ENCODE measurements at places on chromosomes 11 and 22. TPM values are rescaled to one million over a fixed set of nuclear protein-coding genes. Genes with fewer than 3 reads are reported as not detected.

GLB1L2 gene
- not detected for total RNA-seq

PYGM gene
- total RNA-seq: 1.3 TPM

GPR83 gene
- total RNA-seq: 0.26 TPM

ST14 gene
- 0.06 TPM for total RNA-seq

STK33 gene
- 0.26 TPM for total RNA-seq

MMP10 gene
- 3.9 TPM for total RNA-seq

SMC1B gene
- total RNA-seq: 0.13 TPM

SRRD gene
- total RNA-seq: 11.5 TPM

KRTAP5-8 gene
- not detected for total RNA-seq

OR4C5 gene
- not detected for total RNA-seq

PLEKHB1 gene
- 0.40 TPM for total RNA-seq

CHRM4 gene
- total RNA-seq: not detected

GSC2 gene
- total RNA-seq: not detected

GRM5 gene
- total RNA-seq: 0.06 TPM

MAPK8IP2 gene
- total RNA-seq: 0.13 TPM

OR51B6 gene
- total RNA-seq: not detected

MUC5AC gene
- total RNA-seq: under 0.01 TPM

TRIM6 gene
- 2.9 TPM for total RNA-seq

LMO2 gene
- total RNA-seq: 92.6 TPM

MRGPRX3 gene
- not detected for total RNA-seq

APOBEC3H gene
- total RNA-seq: 1.2 TPM

PARVG gene
- 0.13 TPM for total RNA-seq

APOL5 gene
- not detected for total RNA-seq

MMP13 gene
- total RNA-seq: not detected

PIH1D2 gene
- 1.3 TPM for total RNA-seq

MMP7 gene
- not detected for total RNA-seq

BACE1-AS gene
- 2.0 TPM for total RNA-seq

KRTAP5-2 gene
- total RNA-seq: not detected

OR10D3 gene
- not detected for total RNA-seq

SLC7A4 gene
- total RNA-seq: not detected

CHRDL2 gene
- not detected for total RNA-seq

MRPL11 gene
- 32.0 TPM for total RNA-seq

BTG4 gene
- not detected for total RNA-seq
